ENCODE measurements at places on chromosomes 4 and X.

DNA sequence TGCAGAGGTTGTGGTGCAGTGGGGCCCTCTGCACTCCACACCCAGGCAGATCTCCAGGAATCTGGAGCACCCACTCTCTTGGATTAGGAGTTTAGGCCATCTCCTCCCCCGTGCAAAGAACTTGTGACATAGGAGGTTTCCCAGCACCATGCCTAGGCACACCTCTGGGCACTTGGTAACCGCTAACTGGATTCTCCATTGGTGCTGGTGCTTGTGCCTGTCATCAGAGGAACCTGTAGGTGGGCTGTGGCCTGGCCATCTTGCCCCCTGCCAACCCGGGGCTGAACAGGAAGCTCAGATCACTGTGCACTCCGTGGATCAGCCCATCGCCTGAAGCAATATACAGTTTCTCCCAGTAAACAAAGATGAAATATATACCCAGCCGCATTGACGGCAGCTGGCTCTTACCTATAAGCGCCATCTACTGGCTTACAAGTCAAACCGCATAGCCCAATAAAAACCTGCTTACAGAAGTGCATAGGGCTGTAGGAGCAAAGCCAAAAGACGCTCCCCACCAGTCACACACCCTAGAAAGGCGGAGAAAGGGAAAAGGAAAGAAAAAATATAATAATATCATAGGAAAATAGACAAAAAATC, 19.1 kb upstream of the TEX13B start:
- peak; percentile 46 for DNase-seq

- no peak for DNase-seq
Measured at GRCh38 chr4:23938796-23939195, 48.9 kb upstream of the PPARGC1A start.

- no peak for DNase-seq
Measured at GRCh38 chr4:92064574-92064973, 239.2 kb upstream of the GRID2 start.

- no peak for DNase-seq
Measured at GRCh38 chr4:15521442-15522039, 51.9 kb downstream of the CC2D2A start.

DNA sequence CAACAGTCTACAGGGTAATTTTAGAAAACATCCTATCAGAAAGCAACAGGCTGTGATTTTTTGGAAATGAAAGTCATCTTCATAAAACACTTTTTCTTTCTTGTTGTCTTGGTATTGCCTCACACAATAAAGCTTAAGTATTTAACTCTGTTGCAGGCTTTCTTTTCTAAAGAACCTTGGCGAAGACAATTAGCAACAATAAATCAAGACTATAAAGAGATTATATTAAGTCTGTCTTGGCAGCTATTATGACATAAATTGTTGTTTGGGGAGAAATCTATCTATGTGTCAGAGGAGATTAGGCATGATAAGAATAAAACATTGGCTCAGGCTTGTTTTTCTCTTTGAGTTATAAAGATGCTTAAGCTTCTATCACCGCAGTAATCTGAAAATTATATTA, 1774.8 kb downstream of the ARAP2 start:
- no peak for DNase-seq

DNA sequence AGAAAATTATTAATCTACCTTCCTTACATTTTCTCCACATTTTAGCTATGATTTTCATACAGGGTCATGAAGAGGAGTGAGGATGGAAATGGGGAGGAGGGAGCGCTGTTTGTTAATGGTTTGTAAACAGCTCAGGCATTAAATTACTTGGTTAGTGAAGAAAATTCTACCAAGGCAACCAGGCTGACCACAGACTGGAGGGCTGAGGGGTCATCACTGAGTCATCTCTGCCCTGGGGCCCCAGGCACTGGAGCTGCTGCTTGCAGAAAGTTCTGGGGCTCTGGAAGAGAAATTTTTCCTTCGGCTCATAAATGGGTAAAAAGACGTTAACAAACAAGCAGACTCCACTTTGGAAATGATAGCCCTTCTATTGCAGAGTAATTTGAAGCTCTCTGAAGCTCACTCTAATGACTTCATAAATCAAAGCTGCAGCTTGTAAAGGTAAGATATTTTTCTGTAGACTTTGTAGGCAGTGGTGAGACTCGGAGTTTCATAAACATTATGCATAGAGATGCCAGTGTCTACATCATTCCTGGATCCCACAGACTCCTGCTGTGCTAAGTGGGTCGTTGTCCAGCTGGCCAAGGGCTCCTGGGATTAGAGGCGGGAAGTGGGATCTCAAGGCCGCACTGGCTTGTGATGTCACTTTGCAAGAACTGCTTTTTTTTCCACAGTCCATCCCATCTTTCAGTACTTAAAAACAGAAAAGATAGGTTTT, 159.6 kb downstream of the PTTG2 start:
- DNase-seq = no peak

DNA sequence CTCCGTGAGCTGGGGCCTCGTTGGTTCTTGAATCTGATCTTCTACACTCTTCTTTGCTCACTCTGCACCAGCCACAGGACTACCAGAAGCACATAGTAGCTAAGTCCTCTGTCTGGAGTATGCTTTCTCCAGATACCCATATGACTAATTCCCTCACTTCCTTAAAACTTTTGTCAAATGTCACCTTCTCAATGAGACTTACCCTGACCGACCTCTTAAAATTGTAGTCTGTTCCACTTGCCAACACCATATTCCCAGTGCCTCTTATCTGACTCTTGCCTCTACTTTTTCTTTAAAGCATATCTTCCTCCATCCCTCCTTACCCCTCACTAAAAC, 10.0 kb downstream of the PARM1 start:
- no peak for DNase-seq

Data from NCI-H1048 (cell line).